Heart right ventricle (tissue), 16 donors: ENCODE measurements at places on chromosomes 1 and 21. TPM values are rescaled to one million over a fixed set of nuclear protein-coding genes. Genes with fewer than 3 reads are reported as not detected.
A peak's percentile ranks its signal among the peaks of the same experiment; 100 is the strongest.

GRCh38 chr21:29166853-29167252 lies 36.4 kb downstream of the MAP3K7CL start:
- no peak for DNase-seq

- DNase-seq = no peak
Observed at GRCh38 chr21:44360159-44360558, 6.7 kb downstream of the TRPM2 start.

The HIPK1 gene
- 62.9 TPM for total RNA-seq

The ECM1 gene
- 19.4 TPM for total RNA-seq

DNA sequence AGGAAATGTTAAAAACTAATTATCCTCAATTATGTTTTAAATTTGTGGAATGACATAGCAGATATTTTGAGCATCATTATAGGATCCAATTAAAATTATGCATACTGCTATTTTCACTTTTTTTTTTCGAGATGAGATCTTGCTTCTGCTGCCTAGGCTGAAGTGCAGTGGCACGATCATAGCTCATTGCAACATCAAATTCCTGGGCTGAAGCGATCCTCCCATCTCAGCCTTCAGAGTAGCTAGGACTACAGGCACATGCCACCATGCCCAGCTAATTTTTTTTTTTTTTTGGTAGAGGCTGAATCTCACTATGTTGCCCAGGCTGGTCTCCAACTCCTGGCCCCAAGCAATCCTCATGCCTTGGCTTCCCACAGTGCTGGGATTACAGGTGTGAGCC lies 11.3 kb upstream of the SLC1A7 start:
- DNase-seq = no peak

The CDC42 gene
- total RNA-seq = 163 TPM

DNA sequence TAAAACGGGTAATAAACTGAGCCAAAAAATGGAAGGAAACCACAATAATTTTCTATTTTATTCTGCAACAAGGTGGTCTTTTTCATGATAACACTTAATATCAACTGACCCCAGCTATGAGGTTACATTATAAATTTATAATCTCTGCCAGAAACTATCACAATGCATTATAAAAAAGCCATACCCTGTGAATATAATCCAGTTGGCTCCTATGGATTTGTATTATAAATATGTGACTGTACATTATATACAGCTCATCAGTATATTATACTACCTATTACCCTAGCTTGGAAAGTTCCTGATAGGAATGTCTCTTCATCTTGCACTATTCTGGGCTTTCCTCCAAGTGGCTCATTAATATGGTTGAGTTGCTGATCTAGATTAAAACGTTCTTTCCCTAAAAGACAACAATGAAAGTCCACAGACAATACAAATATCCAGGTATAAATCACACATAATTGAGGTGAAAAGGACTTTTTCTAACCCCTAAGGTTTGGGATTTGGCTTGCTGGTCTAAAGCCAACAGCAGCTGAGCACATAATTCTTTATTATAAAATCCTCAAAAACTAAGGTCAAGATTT lies 487.7 kb downstream of the TTLL7 start:
- DNase-seq = no peak

DNA sequence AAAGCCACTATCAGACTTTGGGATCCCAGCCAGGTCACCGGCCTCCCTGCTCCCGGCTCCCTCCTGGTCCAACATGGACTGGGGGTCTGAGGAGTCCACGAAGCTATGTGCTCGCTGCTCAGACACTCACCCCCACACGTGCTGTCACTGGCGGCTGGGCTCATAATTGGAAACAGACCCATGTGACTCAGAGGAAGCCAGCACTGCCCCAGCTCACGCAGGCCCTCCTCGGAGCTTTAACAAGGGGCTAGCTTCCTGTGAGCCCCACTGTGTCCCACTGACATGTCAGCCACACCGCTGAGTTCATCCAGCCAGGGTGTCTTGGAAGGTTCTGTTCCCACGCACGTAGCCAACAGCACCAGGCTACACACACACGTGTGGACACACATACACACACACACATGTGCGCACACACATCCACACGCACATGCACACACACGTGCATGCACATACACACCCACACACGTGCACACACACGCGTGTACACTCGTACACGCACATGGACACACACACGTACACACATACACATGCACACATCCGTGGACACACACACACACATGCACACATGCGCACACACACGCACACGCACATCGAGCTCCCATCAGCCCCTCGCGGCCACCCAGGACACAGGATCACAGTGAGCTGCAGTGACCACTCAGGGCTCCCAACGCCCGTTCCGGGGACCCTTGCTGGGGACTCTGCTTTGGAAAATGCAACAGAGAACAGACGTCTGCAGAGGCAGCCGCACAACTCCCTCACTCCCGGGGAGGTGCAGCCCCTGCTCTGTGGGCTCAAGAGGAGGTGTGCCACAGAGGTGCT lies 18.4 kb upstream of the COL6A2 start:
- peak; percentile 36 for DNase-seq

The CFAP74 gene
- total RNA-seq = not detected

DNA sequence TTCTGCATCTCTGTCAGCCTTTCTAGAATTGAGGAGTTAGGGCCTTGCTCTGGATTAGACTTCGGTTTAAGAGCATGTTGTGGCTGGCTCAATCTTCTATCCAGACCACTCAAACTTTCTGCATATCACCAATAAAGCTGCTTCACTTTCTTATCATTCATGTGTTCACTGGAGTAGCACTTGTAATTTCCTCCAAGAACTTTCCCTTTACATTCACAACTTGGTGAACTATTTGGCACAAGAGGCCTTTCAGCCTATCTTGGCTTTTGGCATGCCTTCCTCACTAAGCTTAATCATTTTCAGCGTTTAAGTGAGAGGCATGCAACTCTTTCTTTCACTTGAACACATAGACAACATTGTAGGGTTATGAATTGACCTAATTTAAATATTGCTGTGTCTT lies 3.6 kb upstream of the HORMAD1 start:
- no peak for DNase-seq

DNA sequence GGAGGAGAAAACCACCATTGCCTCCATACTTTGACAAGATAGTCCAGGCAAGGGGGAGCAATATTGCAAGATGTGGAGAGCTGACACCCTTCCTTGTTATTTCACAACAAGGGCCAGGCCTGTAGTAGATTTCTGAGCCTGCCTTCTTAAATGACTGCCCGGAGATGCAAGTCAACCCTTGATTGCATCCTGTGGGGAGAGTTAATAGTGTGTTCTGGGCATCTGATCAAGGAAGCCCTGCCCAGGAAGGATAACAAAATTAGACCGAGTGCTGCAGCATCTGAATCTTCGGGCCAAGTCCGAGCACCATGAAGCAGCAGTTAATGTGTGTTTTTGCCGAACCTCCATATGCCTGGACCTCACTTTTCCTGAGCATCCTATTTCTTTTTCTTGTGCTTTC lies 382.3 kb downstream of the PRDM2 start:
- DNase-seq = no peak
